ENCODE measurements at places on chromosomes 11 and 22.
A peak's percentile ranks its signal among the peaks of the same experiment; 100 is the strongest.

GRCh38 chr11:31060880-31061279 lies 308.7 kb downstream of the DCDC1 start:
- DNase-seq: no peak

DNA sequence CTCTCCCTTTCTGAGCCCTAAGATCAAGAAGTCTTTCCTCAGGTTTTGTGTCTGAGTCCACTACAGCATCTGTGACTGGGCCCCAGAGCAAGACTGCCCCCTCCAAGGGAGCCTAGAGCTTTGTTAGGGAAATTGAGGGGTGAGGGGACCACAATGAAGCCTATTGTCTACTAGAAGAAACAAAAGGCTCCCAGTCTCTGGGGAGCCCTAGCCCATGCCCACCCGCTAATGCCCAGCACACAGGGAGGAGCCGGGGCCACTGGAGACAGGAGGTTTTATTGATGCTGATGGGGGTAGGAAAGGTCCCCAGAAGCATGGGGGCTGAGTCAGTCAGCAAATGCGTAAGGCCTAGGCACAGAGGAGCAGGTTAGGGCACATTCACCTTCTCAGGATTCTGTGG lies 14.0 kb downstream of the RHOG start:
- no peak for DNase-seq

- no peak for DNase-seq
These were observed 252.7 kb downstream of the TMEM135 start for GRCh38 chr11:87290304-87290922.

GRCh38 chr22:27175021-27175838 lies 517.8 kb downstream of the MIAT start:
- no peak for DNase-seq

DNA sequence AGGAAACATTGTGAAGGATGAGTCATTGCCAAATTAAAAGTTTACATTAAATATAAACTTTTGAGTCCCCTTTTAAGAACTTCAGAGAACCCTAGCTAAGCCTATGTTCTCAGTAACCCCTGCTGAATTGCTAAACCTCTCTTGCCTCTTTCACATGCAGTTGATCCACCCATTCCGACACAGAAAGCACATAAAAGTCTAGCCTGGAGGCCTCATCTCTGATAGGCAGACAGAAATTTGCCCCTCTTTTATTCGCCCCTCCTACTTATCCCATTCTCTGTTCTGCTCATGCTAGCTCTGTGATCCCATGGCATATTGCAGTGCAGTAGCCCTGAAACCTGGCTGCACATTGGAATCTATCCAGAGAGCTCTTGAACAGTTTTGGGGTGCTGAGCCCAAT lies 58.2 kb upstream of the PDE3B start:
- DNase-seq: no peak

GRCh38 chr22:29195964-29196666 lies 9.6 kb upstream of the EMID1 start:
- no peak for DNase-seq

- DNase-seq: no peak
These were observed 14.4 kb downstream of the FBLN1 start for GRCh38 chr22:45516923-45517675.

- no peak for DNase-seq
These were observed 43.2 kb downstream of the SLC1A2 start for GRCh38 chr11:35376118-35376510.

GRCh38 chr11:121415856-121416255 lies 36.3 kb upstream of the SORL1 start:
- peak; percentile 1 for DNase-seq

DNA sequence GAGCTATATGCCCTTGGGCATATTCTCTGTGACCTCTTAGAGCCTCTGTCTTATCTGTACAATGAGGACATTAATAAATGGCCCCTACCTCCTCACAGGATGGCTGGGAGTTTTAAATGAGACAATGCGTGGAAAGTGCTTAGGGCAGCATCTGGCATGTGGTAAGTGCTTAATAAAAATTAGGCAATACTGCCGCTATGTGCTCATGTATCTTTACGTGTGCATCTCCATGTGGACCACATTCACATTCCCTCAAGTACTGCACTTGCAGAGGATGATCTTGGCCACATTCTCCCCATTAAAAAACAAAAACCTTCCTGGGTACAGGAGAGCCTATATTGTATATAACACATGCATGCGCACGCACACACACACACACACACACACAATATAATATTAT lies 19.1 kb upstream of the BSX start:
- no peak for DNase-seq

DNA sequence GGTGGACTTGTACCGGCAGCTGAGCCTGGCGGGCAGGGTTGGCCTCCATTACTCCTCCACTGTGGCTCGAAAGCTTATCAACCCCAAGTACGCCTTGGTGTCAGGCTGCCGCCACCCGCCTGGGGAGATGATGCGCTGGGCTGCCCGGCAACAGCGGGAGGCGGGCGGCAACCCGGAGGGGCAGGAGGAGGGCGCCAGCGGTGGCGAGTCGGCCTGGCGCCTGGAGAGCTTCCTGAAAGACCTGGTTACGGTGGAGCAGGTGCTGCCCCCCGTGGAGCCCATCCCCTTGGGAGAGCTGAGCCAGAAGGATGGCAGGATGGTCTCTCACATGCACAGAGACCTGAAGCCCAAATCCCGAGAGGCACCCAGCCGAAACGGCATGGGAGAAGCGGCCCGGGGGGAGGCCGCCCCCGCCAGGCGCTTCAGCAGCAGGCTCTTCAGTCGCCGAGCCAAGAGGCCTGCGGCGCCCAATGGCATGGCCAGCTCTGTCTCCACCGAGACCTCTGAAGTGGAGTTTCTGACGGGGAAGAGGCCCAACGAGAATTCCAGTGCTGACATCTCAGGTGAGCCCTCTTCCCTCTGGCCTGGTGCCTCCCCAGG lies 26.7 kb downstream of the FAM83F start:
- DNase-seq: no peak

DNA sequence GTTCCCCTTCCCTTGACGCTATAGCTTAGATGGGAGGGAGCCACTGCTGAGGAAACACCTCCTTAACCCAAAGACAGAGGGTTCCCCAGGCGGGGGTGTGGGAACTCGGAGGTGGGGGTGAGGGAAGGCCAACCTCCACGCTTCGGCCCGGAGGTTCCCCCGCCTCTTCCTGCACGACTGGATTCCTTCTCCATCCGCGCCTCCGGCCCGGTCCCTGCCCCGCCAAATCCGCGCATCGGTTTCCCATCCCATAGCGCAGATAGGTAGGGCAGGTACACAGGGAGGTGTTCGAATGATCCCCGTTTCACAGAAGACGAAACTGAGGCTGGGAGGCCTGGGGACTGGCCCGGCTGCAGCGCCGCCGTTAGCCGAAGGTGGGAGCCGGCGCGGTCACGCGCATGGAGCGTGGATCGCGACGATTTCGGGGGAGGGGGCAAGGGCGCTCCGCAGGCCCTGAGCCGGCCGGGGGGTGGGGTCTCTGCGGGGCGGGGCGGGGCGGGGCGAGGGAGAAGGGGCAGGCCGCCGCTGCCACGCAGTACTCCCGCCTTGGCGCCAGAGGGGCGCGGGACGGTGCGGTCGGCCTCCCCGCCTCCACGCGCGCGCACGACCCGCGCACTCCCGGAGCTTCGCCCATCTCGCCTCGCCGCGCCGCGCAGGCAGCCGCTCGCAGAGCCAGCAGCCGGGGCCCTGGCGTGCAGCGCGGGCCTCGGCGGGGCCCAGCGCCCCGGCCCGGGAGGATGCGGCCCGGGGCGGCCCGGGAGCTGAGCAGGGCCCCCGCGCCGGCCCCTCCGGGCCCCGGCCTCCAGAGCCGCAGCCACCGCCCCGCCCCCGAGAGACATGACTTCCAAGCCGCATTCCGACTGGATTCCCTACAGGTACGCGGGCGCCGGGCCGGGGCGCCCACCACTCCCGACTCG lies at the start of gene TUB:
TUB (plus strand) TSS at position 538 of the 917 bp plus-strand sequence; CDS start at position 838, 300 bp downstream.
- peak; percentile 16 for DNase-seq

DNA sequence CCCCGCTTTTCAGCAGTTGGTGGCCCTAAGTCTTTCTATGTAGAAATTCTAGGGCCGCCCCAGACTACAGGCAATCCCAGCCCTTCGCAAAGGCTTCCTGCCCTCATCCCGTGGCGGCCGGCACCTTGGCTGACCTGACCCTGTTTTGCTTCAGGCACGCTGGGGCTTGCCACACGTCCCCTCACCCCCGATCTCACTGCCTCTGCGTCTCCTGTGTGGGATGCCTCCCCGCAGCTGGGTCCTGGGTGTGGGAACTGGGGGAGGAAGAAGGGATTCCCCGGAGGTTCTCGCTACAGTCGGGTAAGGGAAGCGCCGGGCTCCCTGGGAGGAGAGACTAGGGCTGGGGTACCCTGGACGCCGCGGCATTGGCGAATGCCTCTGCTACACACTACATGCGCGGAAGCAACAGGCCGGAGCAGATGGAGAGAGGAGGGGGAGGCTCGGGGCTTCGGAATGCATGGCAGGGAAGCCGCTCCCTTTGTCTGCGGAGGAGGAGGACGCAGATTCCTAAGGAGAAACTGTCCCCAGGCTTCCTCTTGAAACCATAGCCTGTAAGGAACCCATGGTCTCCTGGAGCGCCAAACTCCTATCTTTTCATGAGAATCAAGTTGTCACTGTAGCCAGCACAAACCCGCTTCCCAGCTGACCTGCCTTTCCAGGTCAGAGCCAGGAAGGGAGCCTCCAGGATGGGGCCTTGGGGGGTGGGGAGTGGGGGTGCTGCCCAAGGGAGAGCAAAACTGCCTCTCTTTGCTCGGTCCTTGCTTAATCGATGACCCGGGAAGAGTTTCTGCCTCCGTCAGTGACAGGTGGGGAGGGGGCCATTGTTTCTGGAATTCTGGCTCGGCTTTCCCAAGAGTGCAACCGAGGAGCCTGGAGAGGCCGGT lies 1.4 kb downstream of the DTX4 start:
- peak; percentile 26 for DNase-seq

DNA sequence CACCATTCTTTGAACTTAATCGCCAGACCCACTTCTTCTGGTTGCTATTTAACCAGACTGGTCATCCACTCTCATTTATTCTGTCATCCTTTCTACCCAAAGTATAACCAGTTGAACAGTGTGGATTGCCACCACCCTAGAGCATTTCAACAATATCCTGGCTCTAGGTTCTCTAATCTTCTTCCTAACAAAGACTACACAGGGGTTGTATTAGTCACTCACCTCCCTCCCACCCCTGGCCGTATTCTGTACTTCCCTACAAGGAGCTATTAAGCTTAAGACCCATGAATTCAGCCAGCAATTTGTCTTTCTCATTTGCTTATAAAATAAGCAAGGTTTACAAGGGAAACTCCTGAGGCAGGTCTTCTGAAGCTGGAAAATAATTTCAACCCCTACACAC lies 46.9 kb upstream of the CEP126 start:
- peak; percentile 6 for DNase-seq

DNA sequence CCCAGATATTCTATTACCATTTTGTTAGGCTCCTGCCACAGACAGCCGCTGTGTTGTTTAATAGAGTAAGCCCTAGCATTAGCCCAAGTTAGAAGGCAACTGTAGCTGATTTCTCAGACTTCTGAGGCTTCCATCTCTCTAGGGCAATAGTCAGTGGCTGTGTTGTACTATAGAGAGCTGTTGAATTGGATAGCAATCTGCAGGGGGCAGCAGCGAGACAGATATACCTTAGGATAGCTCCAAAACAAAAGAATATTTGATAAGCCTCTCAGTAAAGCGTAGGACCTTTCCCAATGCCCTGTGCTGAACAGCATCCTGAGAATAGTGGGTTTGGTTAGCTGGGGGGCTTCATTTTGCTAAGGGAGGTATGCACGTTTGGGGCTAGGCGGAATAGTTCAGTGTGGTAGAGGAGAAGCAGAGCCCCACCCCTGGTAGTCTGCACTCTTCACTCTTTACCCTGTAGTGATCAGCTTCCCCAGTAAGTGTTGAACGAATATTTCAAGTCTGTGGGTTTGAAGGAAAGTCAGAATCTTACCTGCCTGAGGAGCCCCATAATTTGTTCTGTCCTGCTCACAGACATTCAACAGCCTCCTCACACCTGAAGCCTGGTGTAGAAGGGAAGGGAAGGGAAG lies 515.1 kb downstream of the INSC start:
- peak; percentile 64 for DNase-seq

DNA sequence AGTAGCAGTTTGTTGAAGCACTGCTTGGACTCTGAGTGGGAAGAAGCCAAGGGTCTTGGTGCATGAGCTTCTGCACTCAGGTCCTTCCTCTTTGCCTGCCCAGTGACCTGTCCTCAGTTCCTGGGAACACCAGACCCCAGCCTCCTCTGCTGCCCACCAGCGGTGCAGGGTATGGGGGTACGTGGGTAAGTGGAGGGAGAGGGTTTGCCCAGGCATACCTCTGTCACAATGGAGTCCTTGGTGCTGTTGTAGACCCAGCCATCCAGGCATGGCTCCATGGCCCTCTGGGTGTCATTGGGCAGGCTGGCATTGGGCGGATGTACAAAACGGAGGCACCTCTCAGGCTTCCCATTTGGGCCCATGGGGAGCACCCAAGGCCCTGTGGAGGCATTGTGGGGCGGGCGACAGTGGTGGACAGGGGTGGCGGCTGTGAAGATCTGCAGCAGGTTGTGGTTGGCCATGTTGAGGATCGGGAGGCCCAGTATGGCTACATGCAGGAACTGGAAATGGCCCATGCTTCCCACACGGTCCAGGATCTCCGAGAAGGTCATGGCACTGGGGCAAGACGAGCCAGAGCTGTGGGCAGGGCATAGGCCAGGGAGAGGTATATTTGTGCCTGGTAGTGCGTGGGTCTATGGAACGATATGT lies 1.1 kb downstream of the SLC22A8 start:
- no peak for DNase-seq

DNA sequence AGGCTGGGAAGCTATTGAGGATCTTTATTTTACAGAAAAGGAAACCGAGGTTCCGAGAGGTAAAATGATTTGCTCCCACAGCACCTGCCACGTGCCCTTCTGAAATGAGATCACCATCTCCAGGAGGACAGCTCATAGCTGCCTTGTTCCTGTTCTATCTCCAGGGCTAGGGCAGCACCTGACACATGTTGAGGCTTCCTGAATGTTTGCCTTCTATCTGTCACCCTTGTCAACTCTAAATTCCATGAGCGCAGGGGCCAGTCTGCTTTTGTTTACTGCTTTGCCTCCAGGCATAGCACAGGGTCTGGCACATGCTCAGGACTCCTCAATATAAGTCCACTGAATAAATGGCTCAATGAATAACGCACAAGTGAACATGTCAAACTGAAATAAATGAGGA lies 24.1 kb downstream of the ASCC2 start:
- no peak for DNase-seq

GRCh38 chr11:68734111-68734510 lies 17.2 kb downstream of the TESMIN start:
- DNase-seq: no peak

GRCh38 chr22:28917747-28918549 lies 34.6 kb downstream of the ZNRF3 start:
- DNase-seq: no peak

Measured in Calu3 (cell line).